ENCODE measurements at places on chromosomes 3 and 15.

GRCh38 chr3:6601374-6601773 is 259.5 kb upstream of the GRM7 start:
- no peak for DNase-seq

DNA sequence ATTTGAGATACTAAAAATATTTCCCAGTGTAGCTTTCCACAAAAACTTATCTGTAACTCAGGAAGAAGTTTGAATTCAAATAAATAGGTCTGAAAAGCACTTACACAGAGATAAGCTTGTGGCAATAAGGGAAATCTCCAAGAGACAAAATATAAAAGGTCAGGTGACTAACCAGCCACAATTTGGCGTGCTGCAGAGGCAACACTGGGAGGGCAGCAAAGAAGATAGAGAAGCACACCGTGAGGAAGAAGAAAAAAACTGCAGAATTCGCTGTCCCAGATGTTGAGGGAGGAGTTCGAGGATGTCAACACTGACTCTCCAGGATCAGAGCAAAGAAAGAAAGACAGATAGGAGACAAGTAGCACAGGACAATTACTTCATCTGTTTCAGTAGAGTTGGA is 204.4 kb downstream of the FMN1 start:
- DNase-seq = no peak

DNA sequence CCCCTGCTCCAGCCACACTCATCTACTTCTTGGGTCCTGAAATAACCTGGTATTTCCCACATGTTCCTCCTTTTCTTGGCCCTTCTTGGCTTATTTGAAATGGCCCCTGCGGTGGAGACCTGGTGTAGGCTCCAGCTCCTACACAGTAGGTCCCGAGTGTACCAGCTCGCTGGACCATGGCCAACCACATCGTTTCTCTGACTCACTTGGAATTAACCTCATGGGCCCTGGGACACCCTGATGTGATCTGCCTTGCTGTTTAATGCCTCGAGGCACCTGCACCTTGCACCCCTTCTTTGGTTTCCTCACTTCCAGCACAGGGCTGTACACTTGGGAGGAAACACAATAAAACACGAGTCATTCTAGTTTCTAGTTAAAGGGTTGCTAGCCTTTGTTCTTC is 60.3 kb downstream of the FEM1B start:
- DNase-seq = no peak

- no peak for DNase-seq
Measured at GRCh38 chr3:10594915-10595314, 89.5 kb upstream of the ATP2B2 start.

DNA sequence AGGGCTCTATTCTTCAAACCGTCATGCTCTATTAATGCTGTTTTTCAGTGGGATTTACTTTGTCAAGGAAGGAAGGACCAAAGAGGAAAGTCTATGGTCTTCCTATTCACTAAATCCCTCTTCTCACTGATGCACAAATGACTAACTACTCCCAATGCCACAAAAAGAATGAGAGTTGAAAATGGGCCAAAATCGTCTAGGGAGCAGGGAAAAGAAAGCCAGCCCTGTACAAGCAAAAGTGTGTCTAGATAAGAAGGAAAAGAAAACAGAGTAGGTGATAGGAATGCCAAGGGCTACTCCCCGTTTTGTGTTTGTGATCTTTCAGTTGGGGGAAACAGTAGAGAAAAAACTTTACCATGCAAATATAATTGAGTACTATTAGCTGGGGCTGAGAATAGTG is 97.2 kb upstream of the TMCO5A start:
- no peak for DNase-seq

DNA sequence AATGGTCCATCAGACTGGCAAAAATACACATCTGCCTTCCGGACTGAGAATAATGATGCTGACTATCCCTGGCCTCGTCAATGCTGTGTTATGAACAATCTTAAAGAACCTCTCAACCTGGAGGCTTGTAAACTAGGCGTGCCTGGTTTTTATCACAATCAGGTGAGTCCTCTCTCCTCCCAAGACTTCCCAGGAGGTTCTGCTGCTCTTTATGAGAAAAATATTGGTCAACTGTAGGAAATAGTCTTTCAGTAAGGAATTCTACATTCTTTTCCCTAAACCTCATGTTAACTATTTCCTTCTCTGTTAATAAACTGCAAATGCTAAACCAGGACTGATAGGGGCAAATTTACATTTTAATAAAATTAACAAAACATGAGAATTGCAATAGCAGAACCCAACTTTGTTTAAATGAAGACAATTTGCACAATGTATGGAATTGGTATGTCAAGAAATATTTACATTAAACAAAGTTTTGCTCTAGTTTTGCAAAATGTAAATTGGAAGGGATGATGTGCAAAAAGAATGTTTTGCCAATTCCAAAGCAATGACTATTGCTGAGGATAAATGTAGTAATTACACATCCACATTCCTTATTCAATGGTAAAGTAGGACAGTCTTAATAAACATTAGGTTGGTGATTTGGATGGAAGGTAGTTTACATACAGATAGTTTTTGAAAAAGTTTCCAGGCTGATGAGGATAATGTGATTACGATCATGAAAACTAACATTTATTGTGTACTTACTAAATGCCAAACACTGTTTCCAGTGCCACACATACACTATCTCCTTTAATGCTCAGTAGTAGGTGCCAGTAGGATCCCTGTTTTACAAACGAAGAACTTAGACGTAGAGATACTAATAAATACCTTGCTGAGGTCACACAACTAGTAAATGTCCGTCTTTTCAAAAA is 21.1 kb downstream of the UPK1B start:
- no peak for DNase-seq

GRCh38 chr3:141235661-141236171 is 4.1 kb downstream of the PXYLP1 start:
- no peak for DNase-seq

GRCh38 chr3:186406669-186407635 is 44.9 kb upstream of the DGKG start:
- no peak for DNase-seq

GRCh38 chr3:130728037-130728436 is 18.6 kb downstream of the PIK3R4 start:
- no peak for DNase-seq

DNA sequence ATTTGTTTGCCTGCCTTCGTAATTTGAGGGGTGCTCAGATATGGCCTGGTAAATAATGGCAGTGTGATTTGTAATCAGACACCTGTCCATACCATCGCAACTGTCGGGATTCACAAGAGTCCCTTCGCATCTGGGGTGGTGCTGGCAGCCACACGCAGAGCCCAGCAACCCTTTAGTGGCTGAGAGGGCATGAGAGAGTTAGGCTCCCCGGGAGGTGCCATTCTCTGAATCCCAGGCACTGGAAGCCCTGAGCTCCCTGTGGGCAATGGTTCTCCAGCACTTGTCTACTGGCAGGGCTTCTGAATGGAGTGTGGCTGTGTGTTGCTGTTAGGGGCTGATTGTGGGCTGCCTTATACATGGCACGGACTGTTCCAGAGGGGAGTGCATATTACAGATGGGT is 230.1 kb downstream of the EBLN2 start:
- DNase-seq = no peak

DNA sequence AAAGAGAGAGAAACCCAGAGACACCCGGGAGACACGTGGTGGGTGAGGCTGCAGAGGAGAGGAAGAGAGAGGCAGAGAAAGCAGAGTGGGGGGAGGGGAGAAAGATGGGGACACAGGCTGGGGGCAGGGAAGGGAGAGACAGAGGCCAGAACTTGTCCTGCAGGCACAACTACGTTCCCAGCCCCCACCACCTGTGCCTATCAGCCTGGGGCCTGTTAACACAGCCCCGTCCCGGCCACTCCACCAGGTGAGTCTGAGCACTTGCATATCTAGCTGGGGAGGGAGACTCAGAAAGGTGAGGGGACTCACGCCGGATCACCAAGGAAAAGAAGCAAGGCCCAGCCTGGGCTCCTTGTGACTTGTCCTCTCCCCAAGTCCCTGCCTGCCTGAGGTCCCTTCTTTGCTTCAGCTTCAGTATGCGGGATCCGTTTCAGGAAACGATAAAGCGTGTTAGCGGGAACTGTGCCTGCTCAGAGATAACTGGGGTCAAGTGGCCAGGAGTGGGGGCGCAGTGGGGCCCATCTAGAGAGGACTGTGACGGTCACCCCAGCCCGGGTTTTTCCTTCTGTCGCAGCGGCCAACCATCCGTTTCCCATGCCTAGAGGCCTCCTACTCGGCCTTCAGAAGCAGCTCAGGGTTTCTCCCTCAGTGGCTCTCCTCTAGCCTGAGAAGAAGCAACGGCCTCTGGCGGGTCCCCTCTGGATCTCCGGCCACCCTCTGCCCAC is 10.3 kb downstream of the LINGO1 start:
- DNase-seq = no peak

DNA sequence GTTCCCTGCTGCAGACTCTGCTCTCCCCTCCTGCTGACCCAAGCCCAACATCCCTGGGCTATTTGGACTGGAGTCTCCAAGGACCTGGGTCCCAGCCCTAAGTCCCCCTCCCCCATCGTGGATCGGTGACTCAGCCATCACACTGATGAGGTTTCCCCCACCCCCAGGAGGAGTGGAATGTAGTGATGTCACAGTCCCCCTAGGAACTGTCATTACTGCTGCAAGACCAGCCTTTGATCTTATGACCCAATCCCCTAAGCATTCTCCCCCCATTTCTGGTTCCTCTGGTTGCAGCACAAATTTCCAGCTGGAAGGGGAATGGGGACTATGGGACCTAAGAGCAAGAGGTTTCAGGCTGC is 63.4 kb upstream of the CSPG4 start:
- DNase-seq = no peak

GRCh38 chr3:61454801-61455200 is 106.6 kb upstream of the PTPRG start:
- no peak for DNase-seq

GRCh38 chr15:68371160-68371559 is 60.8 kb downstream of the ITGA11 start:
- no peak for DNase-seq

DNA sequence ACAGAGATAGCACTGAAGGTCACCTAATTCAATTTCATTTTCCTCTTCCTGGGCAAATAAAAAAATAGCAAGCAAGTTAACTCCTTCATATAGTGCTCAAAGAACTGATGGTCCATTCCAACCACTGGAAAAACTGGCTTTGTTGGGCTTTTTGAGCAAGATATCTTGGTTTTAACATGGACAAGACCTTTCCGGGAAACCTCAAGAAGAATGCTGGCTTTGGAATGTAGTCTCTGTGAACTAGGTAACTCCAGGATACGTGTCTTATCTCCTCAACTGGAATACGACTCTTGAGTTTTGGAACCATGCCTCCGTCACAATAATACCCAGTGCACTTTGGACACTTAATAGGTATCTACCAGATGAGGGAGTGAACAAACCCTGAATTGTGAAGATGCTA is 36.9 kb upstream of the CRBN start:
- no peak for DNase-seq

DNA sequence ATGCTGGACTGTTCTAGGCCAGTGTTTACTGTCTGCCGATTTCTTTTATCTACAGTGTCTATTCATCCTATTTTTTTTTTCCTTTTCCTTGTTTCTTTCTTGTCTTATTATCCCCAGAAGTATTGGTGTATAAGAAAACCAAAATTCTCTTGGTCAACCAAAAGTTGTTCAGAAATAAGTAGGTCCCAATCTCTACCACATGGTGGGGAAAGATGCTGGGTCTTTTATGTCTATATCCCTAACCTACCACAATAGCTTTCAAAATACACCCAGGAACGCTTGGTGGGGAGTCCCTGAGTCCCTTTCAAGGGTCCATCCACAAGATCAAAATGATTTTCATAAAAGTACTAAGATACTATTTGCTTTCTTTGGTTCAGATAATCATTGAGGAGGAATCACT is 225.6 kb downstream of the CLSTN2 start:
- DNase-seq = no peak

GRCh38 chr15:50854601-50855490 is 53.6 kb upstream of the AP4E1 start:
- DNase-seq = no peak

- no peak for DNase-seq
Measured at GRCh38 chr15:33211176-33211808, 16.8 kb upstream of the FMN1 start.

GRCh38 chr3:10485380-10485779 is 20.0 kb downstream of the ATP2B2 start:
- DNase-seq = no peak

GRCh38 chr3:140020541-140020940 is 85.6 kb downstream of the CLSTN2 start:
- DNase-seq = no peak

DNA sequence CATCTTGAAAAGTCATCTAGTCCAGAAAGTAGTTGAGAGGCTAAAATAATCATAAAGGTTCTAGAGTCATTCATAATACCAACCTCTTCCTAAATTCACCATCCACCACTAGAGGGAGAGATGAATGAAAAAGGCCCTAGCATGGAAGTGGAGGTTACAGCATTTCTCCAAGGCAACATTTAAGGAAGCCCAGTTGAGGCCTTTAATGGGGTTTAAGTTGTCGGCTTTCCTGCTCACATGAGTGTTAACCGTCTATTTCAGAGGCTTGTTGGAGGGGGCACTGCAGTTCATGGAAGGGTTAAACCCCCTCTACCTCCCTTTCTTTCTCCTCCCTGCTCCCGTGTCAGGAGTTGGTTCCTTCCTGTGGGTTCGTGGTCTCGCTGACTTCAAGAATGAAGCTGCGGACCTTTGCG is 3.8 kb upstream of the SLCO3A1 start:
- no peak for DNase-seq

GRCh38 chr3:66014056-66014455 is 24.7 kb downstream of the MAGI1 start:
- DNase-seq = no peak

- no peak for DNase-seq
Measured at GRCh38 chr3:32374788-32375595, 16.7 kb upstream of the CMTM7 start.

DNA sequence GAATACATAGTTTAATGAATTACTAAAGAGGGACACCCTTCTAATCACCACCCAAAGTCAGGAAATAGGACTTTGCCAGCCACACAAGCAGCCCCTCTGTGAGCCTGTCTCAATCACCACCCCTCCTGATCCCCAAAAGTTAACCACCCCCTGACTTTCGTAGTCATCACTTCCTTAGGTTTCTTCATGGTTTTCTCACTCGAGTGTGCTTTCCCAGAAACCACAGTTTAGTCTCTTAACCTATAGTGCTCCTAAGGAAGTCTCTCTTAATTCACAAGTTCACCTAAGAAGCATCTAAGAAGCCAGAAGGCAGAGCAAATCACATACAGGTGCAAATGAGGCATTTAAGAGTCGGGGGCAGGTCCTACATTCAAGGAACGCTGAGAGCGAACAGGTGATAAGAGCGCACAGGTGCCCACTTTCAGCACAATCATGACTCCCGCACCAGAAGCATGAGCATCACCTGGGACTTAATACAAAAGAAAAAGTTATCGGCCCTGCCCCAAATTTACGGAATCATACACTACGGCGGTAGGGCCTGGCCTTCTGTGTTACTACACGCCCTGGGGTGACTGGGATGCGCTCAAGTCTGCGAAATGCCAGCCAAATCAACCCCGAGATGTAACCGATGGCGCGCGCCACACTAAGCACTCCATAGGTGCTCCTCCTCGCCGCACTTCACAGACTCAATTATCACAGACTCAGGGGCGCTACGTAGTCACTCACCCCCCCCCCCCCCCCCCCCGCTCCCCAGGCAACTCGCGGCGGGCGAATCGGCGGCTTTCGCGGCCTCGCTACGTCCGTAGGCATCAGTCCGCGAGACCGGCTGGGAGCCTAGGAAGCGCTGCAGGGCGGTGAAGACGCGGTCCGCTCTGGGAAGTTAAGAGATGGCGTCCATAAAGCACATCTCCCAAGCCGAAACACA is 815 bp downstream of the ULK4 start:
- peak; percentile 31 for DNase-seq

GRCh38 chr3:152638707-152639450 is 196.1 kb upstream of the P2RY1 start:
- no peak for DNase-seq

GRCh38 chr15:74132681-74133651 is 2.6 kb downstream of the ISLR2 start:
- no peak for DNase-seq

- peak; percentile 27 for DNase-seq
Measured at GRCh38 chr3:47266709-47267489, 15.7 kb downstream of the KIF9 start.

All from stimulated activated CD8-positive, alpha-beta memory T cell treated with anti-CD3 and anti-CD28 coated beads, Interleukin-2, amount 100 ng/mL, for 1 hour (primary cell).